ENCODE measurements at places on chromosomes 5 and 9.

DNA sequence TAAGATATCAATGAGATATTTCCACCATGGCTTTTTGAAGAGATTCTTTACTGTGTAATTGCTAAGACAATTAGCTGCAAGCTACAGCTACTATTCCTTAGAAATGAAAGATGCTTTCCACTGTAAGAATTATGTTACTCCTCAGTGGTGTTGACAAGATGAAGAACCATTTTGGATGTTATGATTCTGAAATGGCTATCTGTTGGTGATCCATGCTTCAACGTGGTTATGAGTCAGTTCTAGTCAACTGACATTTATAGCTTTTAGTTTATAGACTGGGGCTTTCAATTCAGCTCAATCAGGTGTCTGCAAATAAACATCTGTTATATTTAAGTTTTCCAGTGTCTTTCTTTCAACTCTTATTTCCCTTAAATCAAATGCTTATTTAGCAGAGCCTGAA, 93.7 kb downstream of the SGCD start:
- no peak for DNase-seq

DNA sequence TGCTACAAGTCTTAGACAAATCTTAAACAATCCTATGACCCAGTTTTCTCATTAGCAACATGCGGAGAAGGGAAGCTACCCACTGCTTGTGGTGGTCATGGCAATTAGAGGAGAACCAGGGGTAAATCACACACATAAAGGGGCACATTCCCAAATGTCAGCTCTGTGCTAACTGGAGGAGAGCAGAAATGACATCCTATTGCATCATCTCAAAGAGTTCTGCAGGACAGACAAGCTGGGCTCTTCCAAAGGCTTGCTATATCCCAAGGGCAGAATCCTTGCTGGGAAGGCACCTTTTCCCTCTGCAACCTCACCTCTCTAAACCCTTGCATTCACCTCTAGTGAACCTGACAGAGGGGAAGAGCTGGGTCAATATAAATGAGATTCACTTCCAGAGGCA, 17.0 kb upstream of the WWC1 start:
- DNase-seq, result no peak

DNA sequence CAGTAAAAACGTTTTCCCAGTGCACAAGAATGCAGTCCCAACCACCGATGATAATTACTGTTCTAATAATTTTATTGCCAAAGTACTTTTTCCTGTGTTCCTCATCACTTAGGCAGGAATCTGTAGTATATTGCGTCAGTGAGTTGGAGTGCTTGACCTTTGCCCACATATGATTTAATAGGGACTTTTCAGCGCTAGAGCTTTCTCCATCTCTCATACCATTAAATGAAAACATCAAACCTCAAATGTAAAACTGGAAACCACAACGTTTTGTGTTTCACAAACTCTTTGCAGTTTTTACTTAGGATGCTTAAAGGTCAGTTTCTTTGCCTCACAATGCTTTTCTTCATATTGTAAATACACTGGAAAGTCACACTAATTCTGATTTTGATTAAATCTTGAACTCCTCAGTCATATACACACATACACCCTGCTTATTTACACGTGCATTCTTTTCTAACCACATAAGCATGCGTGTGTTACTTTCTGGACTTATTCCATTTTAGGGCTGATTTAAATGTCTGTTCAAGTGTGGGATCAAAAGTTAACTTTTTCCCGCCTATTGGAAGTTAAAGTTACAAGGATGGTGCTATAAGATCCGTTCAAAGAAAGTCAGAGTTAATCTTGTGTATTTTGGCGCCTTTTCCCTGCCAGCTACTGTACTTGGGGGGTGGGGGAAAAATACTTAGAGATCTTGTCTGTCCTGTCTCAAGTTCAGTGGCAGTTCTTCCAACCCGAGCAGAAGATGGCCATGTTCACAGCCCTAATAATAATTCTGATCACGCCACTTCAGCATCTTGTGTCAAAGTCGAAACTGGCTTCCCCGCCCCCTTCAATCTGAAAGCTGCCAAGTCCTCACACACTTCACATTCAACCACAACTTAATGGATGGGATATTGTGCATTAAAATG, 6.6 kb upstream of the NFIB start:
- peak; percentile 63 for DNase-seq

GRCh38 chr9:10612641-10613398, at the start of gene PTPRD:
PTPRD (minus strand) TSS chr9:10613002.
- DNase-seq, result peak; percentile 39

DNA sequence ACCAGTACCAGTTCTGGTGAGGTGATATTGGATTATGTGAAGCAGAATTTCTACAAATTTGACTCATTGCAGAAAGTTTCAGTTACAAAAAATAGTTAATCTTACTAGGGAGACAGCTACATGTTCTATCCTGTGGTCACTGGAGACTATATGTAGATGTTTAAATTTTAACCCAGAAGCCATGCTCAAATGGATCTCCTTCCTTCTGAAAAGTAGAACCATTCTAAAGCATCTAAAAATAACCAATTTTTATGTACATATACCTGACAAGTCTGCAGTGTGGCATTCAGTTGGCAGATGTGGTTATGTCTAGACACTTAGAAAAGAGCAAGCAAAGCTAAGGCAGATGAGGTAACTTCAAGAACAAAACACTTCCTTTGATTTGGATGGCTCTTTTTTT, 65.5 kb upstream of the POU4F3 start:
- no peak for DNase-seq

DNA sequence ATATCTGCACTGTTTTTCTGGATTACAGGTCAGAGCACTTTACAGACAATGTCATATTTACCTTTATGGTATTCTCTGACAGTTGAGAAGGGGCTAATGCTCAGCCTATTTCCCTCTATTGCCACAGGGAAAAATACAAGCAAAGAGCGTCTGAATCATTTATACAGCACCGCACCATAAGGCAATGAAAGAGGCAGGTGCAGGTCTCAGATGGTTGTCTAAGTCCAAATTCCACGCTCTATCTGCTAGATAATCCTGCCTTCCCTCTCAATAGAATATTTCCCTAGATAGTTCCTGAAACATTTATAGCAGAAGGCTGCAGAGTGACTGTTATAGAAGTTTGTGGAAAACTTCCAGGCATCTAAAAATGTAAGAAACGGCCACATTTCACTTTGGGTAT, 446.1 kb upstream of the CDH6 start:
- no peak for DNase-seq

DNA sequence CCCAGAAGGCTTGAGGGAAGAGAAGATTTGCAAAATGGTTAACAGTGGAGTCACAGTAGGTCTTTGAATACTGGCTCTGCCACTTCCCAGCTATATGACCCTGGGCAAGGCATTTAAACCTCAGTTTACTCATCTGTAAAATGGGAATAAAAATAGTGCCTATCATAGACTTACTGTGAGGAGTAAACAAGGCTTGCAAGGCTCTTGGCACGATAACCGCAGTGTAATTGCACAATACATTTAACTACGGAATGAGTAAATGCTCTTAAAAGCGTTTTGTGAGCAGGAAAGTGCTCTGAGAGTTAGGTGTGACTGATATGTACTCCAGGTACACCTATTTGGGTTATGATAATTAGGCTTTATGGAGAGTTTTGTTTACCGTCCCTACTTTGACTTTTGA, 8.4 kb downstream of the SLC36A3 start:
- no peak for DNase-seq

DNA sequence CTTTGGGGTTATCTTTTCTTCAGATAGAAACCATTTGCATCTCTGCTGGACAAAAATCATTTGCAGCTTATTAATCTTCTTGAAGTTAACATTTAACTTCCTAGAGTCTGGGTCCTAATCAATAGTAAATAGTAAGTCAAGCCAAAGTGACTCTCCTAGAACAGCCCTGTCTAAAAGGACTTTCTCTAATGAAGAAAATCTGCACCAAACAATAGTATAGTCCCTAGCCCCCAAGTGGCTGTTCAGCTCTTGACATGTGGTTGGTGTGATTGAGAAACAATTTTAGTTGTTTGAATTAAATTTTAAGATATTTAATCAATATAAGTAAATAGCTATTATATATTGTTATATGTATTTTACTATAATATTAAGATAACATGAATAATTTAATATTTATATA, 64.6 kb upstream of the SHB start:
- DNase-seq, result no peak

- no peak for DNase-seq
Observed at GRCh38 chr5:83044926-83045325, 32.3 kb downstream of the TMEM167A start.

DNA sequence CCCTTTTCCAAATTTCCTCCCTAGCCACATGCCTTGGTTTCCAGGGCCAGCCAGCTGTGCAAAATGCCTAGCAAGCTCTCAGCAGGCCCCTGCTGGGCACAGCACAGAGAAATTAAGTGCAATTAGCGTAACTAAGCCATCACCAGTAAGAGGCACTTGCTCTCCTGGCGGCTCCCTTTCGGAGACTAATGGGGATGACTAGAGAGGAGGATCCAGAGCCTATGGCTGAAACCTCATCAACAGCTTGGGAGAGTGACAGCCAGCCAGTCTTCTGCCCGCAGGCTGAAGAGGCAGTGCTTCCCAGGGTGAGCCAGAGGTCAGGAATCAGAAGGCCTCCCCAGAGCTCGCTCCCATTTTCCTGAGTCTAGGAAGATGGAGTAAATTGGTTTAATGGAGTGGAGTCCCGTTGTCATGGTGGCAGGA, 108.4 kb downstream of the KCNIP1 start:
- no peak for DNase-seq

DNA sequence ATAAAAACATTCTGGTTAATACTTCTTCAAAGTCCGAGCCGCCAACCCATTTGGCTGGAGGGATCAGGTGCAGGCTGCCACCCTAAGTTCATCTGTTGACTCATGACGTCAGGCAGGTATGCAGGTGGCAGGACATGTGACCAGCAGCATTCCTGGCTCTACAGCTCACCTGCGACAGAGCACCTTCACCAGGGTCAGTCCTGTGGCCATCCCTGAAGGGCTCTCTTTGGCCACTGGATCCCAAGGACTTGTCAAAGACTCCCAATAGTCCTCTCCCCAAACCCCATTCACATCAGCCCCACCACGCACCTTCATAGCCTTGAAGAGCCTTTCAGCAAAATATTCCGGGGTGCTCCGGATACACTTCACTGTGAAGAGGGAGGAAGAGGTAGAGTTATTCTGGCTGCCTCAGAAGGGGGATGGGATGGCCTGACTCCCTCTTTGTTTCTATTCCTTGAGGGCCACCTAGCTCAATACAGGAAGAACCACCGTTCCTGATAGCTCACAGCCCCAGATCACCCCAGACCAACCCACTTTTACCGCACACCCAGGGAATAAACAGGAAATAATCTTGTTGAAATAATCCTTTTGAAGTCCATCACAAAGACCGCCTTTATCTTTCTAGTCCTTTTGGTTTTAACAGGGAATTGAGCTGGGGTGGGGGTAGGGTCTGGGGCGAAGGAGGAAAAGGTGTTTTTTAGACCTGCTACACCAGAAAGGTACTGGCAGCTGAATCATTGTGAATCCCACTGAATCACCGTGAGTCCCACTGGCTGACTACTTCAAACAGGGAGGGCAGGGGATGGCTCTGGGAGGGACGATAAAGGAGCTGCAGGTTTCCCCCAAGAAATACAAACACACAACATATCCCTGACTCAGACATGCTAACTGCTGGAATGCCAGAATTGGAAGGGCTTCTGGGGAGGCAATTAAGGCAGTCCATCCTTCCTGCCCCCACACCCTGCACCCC, 26.4 kb downstream of the ANXA6 start:
- DNase-seq, result no peak

DNA sequence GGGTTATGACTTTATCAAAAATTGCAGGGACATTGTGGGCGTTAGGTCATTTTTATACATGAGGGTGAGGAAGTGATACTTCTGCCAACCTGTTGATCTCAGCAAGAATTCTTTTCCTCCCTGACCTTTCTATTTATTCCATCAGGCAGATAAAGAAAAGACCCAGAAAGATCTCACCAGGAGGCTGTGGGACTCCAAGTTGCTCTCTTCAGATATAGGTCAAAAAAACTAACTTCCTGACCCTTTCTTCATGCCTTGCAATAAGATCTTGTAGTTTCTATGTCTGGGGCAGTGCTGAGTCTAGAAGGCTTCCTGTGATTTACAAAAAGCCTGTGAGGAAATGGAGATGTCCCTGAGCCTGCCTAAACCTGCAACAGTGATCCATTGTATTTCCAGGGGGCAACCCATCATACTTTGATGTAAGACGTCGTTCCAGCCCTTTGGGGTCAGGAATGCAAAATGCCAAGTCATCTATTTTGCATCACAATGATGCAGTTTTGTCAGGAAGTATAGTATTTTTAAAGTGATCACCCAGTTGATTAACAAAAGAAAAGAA, 22.0 kb upstream of the PIK3R1 start:
- DNase-seq, result no peak

DNA sequence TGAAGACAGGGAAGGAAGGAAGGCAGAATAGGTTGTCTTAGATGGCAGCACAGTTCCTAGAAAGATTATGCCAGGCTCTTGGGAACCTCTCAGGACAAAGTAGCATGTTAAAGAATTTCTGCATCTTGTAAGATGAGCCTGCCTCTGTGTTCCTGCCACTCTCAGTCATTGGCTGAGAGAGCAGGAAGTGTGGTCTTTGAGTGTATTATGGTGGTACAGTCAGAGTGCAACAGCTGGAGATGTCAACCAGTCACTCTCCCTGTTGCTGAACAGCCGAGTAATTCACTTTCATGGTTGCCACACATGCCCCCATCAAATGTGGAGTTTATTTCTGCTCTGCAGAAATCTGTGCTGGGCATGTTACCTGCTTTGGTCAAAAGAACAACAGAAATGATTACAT, 659.6 kb upstream of the RIOK2 start:
- DNase-seq, result no peak

DNA sequence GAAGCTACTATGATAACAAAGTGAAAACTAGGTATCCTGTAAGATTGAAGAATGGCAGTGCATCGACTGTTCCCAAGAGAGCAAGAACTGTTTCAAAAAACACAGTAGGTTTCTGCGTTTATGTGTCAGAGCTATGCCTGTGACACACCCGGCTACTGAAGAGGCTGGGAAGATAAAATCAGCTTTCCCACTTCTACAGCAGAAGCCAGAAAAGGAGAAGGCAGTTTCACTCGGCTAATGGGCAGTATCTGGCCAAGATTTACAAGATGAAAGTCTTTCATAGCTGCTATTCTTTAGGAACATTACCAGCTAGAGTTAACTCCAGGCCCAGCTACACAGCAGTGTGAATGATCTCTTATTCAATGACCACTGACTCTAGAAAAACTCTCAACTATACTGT, 195.2 kb downstream of the CTNND2 start:
- DNase-seq, result no peak

DNA sequence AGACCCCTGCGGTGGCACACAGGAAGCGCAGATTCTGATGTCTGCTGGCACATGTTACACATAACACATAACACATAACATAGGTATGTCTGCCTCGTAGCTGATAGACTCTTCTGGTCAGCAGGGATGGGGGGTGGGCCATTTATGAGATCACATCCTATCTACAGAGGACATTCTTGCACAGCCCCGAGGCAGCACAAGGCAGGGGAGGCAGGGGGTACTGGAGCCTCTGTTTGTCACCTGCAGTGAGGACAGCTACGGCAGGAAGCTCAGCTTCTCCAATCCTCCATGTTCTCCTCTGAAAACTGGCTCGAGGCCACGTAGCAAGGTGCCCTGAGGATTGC, 16.7 kb upstream of the MED10 start:
- no peak for DNase-seq
